OCI-LY7 (cell line): ENCODE measurements at places on chromosomes 16 and 17. TPM values are rescaled to one million over a fixed set of nuclear protein-coding genes. Genes with fewer than 3 reads are reported as not detected.

DNA sequence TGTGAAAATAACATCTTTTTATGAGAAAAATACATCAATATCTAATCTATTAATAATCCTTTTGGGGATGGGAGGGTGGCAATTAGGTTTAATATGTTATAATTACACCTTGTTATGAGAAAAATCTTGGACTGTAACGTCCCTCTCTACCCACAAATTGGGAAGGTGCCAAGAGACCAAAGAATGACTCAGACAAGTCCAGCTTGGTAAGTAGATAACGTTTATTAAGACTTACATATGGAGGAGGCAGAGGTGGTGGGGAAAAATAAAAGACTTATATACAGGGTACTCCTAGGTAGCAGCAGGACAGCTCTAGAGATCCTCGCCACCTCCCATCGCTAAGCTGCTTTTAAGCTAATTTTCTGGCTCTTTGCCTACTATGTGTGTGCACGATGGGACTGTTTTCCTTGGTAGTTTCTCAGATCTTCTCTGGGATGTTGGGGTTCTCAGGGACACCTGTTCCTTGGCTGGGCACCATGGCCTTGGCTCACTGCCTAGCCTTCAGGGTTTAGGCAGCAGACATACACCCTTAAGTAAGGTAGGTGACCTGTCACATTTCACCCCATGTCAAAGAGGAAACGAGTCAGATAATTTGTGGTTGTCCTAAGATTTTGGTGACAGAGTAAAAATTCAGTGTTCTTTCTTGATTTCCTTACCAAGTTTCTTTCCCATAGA, 31.5 kb downstream of the RBL2 start:
- DNase-seq = no peak

- no peak for DNase-seq
Measured at GRCh38 chr17:75039238-75039637, 7.5 kb downstream of the ATP5PD start.

GRCh38 chr16:78675951-78676792, 576.7 kb downstream of the WWOX start:
- DNase-seq = no peak

GRCh38 chr16:11627822-11628457, 40.3 kb upstream of the SNN start:
- no peak for DNase-seq

Gene C17orf113
- 0.25 TPM in 1 of 2 replicates, not detected in the other for total RNA-seq
